ENCODE measurements at places on chromosomes 7 and 10.

DNA sequence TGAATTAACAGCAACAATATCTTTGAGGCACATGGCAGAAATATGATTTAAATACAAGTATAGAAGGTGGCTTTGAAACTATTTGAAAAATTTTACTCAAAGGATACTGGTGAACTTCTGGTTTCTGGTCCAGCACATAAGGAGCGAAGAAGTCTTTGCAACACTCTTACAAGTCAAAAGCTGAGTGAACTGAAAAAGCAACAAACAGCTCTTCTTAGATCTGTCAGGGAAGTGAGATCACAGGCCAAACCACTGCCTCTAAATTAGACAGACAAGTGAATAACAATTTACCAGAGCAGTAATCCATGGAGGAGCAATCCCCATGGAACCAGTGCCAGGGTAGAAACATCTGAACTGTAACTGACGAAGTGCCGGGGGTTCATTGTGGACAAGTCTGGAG, 9.6 kb upstream of the VWC2 start:
- DNase-seq = no peak

- DNase-seq = no peak
These were observed 47.2 kb downstream of the MALSU1 start for GRCh38 chr7:23346316-23346715.

GRCh38 chr7:20778063-20778721, 8.5 kb downstream of the SP8 start:
- DNase-seq = no peak

DNA sequence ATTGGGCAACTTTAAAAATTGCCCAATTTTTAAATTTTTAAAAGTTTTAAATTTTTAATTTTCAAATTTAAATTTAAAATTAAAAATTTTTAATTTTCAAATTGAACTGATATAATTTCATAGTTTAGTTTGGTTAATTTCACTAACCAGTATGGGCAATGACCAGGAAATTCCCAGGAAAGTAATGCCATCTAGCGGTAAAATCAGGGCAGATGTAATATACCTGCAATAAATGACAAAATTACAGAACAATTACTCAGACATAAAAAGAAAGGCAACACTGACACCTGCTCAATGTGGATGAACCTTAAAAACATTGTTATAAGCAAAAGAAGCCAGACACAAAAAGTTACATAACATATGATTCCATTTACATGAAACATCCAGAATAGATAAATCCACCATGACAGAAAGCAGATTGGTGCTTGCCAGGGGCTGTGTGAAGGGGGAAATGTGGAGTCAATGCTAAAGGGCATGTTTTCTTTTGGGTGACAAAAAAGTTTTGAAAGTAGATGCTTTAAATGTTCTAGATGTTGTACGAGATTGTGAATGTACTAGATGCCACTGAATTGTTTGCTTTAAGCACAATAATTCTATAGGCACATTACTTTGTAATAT, 28.6 kb upstream of the SLC16A12 start:
- peak; percentile 21 for DNase-seq

GRCh38 chr10:118742782-118743181, 12.0 kb downstream of the CACUL1 start:
- no peak for DNase-seq

- DNase-seq = no peak
These were observed 71.1 kb upstream of the TFEC start for GRCh38 chr7:116101704-116102103.

Measured in NCI-H2081 (cell line).